Caco-2 (cell line): ENCODE measurements at places on chromosomes 5 and 9. TPM values are rescaled to one million over a fixed set of nuclear protein-coding genes. Genes with fewer than 3 reads are reported as not detected.

CER1 gene
- not detected in 2 replicates for total RNA-seq

CARTPT gene
- not detected in 2 replicates for total RNA-seq

GRCh38 chr9:4386819-4387218 is 87.0 kb upstream of the GLIS3 start:
- no peak overlapping the region for H3K27ac ChIP-seq
- no peaks in the 10 kb centered on the region for H3K27me3 ChIP-seq
- no peaks in the 10 kb centered on the region for H3K4me1 ChIP-seq
- H3K36me3 ChIP-seq: no peaks in the 10 kb centered on the region
- peak; percentile 24 for DNase-seq
- no peak overlapping the region for H3K4me3 ChIP-seq

- no peaks in the 10 kb centered on the region for H3K4me1 ChIP-seq
- H3K27ac ChIP-seq: no peak overlapping the region
- no peak overlapping the region for H3K4me3 ChIP-seq
- DNase-seq: no peak
Measured at GRCh38 chr9:100819980-100820379, 208.5 kb upstream of the PLPPR1 start.
